Posterior cingulate gyrus (tissue), 11 donors: ENCODE measurements at places on chromosomes 4 and X.

DNA sequence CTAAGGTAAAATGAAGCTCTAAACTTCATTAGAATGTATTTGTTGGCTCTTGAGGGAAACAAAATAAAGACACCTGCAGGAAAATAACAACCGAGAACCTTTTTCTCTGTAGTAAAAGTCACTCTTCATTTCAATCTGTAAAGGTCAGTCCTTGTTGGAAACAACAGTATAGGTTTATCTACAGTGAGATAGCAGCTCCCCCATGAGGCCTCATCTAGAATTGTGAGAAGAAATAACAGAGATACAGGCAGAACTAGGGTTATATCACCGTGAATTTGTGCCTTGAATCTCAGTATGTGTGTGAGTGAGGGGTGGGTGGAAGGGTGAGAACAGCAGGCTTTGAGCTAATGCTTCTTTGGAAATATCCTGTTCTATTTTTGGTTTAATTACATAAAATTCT is 107.8 kb upstream of the FMR1 start:
- DNase-seq: no peak

GRCh38 chr4:102825261-102826091 is 1.9 kb downstream of the UBE2D3 start:
- no peak for DNase-seq

- no peak for DNase-seq
Observed at GRCh38 chr4:52665592-52665991, 6.5 kb upstream of the USP46 start.

DNA sequence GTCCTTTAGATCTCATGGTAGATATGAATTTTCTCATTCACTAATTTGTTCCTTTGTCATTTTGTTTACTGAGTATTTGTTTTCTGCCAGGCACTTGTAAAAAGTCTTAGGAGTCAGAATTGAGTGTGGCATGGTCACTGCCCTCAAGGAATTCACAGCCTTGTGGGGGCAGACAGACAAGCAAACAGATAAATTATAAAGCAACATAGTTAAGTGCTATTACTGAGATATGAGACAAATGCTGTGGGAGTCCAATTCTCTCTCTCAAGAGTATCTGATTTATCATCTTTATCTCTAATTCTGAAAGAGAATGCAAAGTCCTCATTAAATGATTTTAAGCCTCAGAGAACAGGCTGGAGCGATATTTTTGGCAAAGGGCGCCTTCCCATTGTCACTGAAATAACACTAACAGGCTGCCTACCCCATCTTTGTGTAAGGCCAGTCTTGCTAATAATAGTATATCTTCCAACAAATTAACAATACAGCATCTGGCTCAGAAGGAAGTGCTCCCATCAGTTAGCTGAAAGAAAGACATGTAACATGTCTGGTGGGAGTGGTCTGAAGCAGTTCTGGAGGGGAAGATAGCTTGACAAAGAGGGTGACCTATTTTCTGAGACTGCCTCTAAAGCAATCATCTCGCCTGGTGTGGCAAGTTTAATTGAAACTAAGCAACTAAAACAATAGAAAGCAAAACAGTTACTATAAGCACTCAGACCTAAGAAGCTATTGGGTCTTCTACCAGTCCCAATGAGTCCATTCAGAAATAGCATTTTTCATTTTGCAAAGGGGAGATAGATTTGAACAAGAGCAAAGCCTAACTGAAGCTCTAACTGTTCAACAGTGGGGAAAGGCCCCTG is 61.5 kb upstream of the AMOT start:
- DNase-seq: no peak

DNA sequence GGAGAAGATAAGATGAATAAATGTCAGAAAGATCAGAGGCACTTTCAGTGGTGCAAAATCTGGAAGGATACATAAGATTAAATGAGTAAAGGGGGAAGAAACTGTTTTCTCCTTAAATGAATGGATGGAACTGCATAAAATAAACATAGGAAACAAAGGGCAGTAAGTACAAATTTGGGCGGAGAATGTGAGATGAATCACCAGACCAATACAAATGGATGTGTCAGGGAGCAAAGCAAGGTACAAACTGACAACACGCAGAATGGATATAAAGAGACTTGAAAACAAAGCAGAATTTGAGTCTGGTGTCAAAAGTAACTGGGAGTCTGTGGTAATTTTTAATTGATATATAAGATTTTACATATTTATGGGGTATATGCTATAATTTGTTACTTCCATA is 175.3 kb upstream of the PCDH18 start:
- DNase-seq: no peak
